ENCODE measurements at places on chromosomes 4 and X.

DNA sequence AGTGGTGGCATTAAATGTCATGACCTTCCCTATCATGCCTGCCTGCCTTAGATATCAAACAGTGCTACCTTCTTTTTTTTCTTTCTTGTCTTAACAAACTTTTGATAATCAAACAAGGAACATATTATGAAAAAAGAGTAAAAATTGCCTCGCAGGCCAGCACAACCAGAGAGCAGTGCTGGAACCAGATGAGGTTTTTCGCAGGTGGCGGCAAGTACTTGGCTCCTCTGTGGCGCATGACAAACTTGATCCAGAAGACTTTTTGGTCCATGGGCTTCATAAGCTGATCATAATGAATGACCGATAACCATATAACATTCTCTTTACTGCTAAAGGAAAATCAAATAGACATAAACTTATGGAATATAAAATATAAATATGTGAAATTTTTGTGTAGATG lies 61.8 kb downstream of the UGT2B10 start:
- no peak for DNase-seq

GRCh38 chr4:185932491-185932890 lies 120.5 kb upstream of the SORBS2 start:
- no peak for DNase-seq

GRCh38 chrX:136752346-136752745 lies 28.4 kb downstream of the ARHGEF6 start:
- DNase-seq: no peak

DNA sequence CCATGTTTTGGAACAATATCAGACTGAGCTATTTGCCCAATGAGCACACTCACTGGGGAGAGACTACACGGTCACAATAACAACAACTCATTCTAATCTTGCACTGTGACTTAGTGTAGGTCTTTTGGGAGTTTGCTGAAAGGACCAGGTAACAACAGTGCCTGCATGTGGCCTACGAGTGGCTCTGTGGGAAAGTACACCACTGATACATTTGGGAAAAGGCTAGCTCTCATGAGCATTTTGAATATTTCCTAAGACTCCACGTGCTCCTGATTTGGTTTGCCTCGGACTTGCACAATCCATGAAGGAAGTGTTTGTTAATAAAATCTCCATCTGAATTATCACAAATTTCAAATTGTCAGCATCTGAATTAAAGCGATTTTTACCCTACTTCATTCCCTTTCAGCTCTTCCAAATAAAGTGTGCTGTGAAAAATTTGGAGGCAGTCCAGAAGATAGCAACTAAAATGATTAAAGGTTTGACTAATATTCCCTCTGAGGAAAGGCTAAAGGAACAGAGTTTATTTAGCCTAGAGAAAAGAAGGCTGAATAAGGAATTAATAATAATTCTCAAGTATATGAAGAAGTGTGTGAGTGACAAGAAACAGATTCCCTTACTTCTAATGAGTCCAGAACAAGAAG lies 406.4 kb downstream of the PPARGC1A start:
- DNase-seq: no peak

DNA sequence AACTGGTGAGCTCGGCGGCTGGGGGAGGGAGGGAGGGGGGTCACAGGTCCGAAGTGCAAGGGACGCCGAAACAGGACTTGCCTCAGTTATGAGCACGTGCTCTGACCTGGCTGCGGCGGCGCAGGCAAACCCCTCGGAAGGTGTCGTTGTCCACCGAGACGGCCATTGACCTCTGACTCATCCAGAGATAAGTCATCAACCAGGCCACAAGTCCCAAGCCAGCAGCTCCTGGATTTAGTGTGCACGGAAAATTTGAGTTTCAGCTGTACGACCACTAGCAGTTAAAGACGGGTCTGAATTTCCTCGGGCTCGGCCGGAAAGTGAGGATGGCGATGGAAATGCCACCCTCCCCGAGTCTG lies 674 bp downstream of the SH3D19 start:
- DNase-seq: peak; percentile 81

DNA sequence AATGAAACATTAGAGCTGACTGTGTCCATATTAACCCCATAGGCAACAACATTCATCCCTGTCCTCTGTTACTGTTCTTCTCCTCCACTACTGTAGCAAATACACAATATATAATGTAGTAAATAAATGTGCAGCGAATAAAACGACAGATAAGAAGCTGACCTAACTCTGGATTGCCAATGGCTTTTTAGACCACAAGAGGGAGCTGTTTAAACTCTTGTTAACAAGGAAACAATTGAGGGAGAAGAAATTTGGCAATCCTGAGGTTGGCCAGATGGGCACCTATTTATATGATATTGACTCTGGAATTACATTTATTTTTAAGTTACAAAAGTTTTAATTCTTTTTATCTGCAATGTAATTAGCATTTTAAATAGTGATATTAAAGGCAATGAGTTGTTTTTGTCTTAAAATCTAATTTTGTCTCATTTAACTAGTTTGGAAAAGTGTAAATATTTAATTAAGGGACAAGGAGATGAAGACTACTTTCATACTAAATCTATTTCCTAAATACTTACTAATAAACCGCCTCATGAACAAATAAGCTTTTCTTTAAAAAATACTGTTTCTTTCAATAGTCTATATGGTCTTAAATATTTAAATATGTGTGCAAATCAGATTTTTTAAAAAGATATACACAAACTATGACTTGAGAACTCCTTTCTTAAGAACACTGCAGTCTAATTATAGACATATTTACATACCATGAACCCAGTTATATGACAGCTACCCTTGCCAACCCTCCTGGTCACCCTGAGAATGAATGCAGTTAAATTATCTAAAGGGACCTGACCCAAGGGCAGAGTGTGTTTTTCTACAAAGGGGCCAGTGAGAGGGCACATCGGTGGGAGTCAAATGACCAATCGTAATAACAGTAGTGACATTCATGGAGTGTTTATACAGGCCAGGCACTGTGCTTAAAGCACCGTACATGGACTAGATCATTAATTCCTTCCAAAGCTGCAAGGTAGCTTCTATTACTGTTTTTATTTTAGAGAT lies 52.9 kb upstream of the HPF1 start:
- DNase-seq: peak; percentile 78
